Ammon's horn (tissue), 1 donor: ENCODE measurements at places on chromosomes 7 and 10.

- DNase-seq = no peak
Observed at GRCh38 chr7:149824301-149824741, 13.9 kb upstream of the ZNF862 start.

- DNase-seq = no peak
Observed at GRCh38 chr10:12423896-12424295, 74.5 kb downstream of the CAMK1D start.

DNA sequence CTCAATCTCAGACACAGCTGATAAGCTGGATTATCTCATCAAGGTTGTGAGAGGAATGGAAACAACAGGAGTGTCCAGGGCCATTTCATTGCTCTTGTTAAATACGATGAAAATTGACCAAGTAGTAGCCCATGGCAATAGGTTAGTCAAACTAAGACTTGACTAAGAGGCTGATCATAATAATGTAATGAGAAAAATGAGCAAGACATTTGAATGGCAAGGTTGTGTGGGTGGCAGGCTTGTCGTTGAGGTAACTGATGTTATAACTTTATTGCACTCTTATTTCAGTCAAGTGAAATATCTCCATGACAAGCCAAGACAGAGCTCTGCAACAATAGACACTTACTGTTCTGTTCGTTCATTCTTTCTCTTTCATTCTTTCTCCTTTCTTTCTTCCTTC is 532.0 kb downstream of the GATA3 start:
- DNase-seq = no peak

DNA sequence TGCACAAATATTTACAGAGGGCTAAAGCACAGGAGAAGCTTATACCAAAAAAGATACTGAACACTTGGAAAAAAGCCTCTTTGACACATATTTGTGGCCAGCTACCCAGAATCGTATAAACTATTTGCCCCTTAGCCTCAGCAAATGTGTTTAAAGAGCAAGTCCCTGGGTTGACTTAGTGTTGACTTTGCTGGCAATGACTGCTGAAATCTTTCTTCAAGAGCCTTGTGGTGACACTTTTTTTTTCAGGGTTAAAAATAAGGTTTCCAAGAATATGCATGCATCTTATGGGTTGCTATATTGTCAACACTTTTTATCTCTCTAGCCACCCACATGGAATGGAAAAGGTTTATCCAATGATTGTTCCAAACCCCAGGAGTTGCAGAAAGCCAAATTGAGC is 14.9 kb upstream of the PLEKHS1 start:
- no peak for DNase-seq

- DNase-seq = no peak
Observed at GRCh38 chr10:28785018-28785417, 107.7 kb downstream of the BAMBI start.

DNA sequence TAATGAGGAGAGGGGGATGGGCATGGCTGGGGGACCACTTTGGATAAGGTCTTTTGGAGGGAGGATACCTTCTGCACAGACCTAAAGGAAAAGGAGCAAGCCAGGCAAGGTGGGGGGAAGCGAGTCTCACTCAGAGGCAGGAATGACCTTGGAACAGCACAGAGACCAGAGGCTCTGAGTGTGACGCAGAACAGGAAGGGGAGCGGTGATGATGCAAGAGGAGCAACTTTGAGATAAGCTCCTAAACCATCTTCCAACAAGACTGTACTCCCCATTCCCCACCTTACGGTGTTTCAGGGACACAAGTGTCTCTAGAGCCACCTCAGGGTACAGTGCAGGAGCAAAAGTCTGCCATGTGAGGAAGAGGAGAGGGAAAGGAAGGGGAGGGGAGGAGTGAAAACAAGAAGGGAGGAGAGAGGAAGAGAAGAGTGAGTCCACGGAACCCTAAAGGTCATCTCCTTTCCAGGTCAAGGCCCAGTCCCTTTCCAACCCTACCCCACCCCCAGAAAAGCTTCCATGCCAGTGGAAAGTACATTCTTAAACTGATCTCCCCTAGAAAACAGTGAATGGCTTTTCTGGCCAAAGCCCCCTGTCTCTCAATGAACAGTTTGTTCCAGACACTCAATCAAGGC is 54.1 kb downstream of the JAZF1 start:
- no peak for DNase-seq

GRCh38 chr7:132112657-132113056 is 463.6 kb downstream of the PLXNA4 start:
- DNase-seq = peak; percentile 49

DNA sequence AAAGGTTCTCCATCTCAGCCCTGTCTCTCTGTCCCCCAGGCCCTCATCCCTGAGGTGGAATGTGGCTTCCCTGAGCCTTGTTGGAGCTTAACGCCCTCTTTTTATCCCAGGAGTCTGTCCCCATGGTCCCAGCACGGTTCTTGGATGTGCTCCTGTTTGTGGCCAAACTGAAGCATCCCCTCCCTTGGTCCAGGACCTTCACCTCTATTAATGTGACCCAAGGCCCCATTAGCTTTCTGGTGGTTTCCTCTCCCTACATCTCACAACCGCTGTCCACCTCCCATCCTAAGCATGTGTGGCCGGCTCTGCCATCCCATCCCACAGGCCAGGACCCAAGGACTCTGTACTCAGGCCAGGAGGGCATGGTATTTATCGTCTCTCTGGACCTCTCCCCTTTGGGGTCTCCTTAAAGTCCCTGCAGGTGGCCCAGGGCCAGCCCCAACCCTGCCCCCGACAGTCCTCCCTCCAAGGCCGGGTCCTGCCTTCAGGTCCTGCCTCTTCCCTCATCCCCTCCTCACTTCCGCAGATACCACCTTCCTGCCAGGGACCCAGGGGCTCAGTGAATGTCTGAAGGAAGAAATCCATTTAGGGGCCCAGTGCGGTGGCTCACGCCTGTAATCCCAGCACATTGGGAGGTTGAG is 15.4 kb upstream of the SH2B2 start:
- DNase-seq = no peak

DNA sequence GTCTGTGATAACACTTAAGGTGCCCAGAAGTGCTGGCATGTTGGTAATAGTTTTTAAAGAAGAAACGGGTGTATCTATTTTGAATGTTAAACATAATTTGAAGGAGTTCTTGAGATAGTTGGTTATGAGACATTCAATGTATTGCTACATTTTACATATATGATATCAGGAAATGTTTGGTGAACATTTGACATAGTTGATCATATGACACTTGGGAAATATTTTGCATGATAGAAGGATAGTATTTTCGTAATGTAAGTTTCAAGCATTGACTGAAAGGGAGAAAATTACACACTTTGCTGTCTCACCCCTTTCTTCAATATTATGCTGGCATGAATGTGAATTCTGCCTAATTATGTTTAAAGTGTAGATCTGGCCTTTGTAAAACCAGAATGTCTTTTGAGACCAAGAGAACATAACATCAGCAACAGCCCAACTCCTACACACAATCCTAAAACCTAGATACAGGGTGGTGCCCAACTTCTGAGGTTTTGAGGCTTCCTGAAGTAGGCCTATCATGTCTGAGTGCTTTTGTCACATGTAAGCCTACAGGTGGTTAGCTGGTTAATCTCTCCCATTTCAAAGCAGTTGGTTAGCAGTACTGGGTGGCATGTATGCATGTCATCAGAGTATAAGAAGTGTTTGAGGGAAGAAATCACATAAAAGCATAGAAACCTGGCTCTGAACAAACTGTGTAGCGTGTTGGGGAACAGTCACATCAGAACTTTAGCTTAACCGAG is 2.1 kb downstream of the ADD3 start:
- no peak for DNase-seq

DNA sequence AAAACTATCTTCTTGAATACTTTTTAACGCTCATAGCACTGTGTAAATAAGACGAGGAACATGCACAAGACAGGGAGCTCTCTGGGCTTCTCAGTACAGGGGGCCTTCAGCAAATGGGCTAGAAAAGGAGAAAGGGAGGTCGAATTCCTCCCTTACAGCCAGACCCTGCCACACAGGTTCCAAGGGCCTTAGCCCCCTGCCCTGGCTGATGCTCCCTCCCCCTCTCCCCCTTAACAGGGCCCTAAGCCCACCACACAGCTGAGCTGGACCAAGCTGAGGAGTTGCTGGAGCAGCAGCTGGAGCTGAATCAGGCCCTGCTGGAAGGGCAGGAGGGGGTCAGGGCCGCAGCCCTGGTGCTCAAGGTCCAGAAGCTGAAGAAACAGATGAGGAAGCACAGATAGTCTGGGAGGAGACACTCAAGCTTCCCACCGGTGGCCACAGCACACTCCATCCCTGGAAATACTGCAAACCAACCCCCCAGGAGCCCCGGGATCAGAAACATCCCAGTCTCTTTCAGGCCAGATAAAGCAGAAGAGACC is 153.9 kb downstream of the SNX13 start:
- no peak for DNase-seq

DNA sequence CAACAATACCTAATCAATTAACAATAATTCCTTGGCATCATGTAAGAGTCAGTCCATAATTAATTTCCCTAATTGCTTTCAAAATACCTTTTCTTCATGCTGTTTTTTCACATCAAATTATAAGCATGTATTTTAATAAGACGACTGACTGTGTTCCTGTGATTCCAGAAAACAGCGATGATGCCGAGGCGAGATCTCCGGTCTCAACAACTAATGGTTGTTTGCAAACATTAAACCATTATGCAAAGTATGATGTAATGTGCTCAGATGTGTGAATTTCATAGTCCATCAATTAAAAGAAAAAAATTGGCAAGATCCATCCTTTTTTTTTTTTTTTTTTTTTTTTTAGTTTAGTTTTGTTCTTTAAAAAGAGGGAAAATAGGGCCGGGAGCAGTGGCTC is 44.5 kb upstream of the PIP4K2A start:
- DNase-seq = no peak

DNA sequence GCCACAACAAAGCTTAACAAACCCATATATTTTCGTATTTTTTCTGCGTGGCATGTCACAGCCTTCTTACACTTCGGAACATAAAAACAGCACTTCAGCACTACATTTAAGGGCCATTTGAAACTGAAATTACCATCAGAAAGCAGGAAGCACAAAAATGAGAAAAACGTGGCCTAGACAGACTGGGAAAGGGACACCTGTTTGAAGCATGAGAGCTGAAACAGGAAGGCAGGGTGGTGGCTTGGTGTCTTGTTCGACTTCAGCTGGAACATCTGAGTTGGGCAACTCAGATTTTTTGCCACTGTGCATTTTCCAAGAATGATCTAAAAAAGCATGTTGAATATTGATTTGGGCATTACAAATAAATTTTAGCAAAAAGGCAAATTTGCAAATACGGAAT is 243.2 kb downstream of the ELMO1 start:
- no peak for DNase-seq

GRCh38 chr7:20741801-20742200 is 44.9 kb downstream of the SP8 start:
- DNase-seq = no peak

DNA sequence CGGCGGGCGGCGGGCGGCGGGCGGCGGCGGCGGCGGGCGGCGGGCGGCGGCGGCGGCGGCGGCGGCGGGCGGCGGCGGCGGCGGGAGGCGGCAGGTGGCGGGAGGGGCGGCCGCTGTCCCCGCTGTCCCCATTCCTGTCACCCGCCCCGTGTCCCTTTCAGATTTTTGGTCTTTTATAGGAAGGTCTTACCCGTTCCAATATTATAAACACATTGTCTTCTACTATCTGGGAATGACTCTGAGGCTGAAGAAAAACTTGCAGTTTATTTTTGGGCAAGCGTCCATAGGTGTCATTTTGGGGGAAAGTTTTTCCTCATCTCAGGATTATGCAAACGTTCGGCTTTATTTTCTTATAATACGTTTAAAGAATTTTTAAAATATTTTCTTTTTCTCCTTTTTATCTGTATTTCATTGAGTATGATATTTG is 578 bp downstream of the ZNF713 start:
- DNase-seq = no peak

GRCh38 chr7:148276314-148277041 is 314.1 kb upstream of the C7orf33 start:
- peak; percentile 37 for DNase-seq

- no peak for DNase-seq
Observed at GRCh38 chr10:31604096-31604495, 285.1 kb downstream of the ZEB1 start.

DNA sequence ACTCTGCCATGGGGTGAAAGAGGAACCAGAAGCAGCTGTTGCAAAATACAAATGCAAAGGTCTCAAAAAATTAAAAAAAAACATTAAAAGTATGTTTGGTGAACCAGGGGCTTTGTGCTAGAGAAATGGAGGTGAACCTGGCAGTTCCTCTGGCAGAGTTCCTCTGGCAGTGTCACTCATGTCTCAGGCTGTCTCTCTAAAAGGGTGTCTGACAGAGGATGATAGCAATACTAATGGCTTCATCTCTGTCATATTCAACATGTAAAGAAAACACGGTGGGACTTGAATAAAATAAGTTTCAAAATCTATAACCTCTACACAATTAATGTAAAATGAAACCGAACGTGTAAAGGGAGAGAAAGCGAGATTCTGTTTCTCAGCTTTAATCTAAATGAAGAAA is 375.7 kb upstream of the VWC2 start:
- DNase-seq = no peak

- no peak for DNase-seq
Observed at GRCh38 chr10:43998021-43998809, 349.5 kb upstream of the ZNF32 start.

GRCh38 chr10:132344386-132344785 is 12.4 kb downstream of the LRRC27 start:
- no peak for DNase-seq

DNA sequence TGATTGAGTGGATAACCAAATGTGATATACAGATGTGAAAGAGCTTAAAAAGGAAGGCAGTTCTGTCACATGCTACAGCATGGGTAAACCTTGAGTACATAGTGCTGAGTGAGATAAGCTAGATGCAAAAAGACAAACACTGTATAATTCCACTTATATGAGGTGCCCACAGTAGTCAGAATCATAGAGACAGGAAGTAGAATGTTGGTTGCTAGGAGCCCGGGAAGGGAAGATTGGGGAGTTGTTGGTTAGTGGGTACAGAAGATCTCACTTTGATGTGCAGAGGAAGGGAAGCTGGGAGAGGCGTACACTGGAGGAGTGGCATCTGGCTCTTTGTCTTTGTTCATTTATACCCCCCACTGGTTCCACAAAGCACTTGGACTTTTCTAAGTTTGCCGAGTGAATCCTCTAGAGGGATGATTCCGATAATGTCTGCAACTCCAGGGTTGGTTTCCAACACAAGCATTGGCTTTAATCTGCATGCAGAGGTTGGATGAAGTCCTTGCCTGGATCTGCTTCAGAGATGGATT is 39.5 kb downstream of the TSPAN14 start:
- no peak for DNase-seq

GRCh38 chr7:47601119-47601880 is 19.4 kb upstream of the TNS3 start:
- DNase-seq = no peak

- DNase-seq = no peak
Observed at GRCh38 chr10:3065622-3066021, 1.7 kb upstream of the PFKP start.

GRCh38 chr7:16356301-16356958 is 64.9 kb downstream of the CRPPA start:
- no peak for DNase-seq

- no peak for DNase-seq
Observed at GRCh38 chr7:80087051-80087770, 47.4 kb upstream of the GNAI1 start.
